Amniotic epithelial cell (primary cell): ENCODE measurements at places on chromosomes 12 and 14.

- DNase-seq: no peak
Measured at GRCh38 chr12:110203546-110203945, 77.5 kb upstream of the ATP2A2 start.

- DNase-seq: no peak
Measured at GRCh38 chr12:18242380-18243089, 18.8 kb upstream of the PIK3C2G start.

- DNase-seq: peak; percentile 80
Measured at GRCh38 chr14:54366736-54367735, 29.8 kb upstream of the CDKN3 start.

- DNase-seq: no peak
Measured at GRCh38 chr14:92692822-92693226, 55.6 kb downstream of the LGMN start.

DNA sequence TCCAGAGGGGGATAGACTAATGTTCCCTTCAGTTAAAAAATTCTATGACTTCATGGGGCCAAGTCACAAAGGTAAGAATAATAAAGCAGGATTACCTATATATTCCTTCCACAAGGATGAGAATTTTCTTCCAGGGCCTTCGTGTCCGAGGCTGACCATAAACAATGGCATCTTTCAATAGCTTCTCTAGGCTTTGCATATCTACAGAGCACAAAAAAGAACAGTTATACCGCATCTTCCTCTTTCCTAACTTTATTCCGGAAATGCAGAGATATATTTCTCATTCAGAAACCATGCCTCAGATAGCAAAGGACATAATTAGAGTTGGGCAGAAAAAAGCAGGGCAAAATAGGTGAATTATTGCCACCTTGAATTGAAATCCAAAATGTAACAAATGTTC lies 58.3 kb upstream of the ISM2 start:
- DNase-seq: no peak

DNA sequence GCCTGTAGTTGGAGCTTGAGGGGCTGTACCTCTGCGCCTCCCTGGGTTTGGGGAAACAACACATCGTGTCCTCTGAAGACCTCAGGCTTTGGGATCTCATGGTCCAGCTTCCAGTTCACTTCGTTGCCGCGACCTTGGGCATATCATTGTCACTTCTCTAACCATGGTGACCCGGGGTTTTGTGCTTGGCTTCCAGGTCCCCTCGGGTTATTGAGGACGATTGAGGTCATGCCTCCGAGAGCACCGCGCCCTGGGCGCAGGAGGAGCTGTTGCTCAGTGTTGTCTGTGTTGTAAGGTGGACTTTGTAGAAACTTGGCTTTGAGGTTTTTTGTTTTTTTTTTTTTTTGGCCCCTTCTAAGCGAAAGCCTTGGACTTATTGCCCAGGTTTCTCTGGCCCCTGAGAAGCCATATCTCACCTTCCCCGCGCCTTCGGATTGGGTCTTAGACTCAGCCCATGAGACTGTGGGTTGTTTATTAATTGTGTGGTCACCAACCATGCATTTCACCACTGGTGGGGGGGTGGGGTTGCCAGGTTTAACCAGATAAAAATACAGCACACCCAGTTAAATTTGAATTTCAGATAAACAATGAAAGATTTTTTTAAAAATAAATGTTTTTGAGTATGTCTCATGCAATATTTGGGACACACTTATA lies 2.6 kb downstream of the BCL7A start:
- peak; percentile 69 for DNase-seq

- no peak for DNase-seq
Measured at GRCh38 chr14:88075269-88075981, 70.5 kb downstream of the GPR65 start.

DNA sequence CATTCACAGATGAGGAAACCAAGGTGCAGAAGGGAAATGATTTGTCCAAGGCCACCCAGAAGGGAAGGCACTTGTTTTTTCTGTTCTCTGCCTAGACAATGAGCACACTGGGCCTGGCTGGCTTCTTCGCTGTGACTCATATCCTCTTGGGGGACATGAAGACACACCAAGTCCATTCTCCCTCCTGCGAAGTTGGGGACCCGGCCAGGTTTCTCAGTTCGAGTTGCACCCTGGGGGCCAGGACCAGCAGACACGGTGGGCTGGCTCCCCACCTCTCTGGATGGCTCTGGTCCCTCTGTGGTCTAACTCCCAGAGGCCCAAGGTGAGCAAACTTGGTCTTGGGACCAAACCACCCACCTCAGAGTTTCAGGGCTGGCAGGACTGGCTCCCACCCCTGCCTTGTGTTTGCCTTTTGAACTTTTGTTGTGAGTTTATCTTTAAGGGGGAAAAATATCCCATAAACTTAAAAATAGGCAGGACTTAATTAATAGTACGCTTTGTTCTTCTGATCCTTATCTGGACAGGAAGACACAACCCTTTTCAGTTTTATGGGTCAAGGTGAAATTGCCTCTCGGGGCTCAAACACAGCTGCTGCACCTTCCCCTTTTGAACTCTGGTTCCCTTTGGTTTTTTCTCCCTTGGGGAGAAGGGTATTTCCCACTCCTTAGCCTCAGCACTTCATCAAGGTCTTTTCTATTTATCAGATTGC lies 9.0 kb upstream of the MLEC start:
- no peak for DNase-seq

DNA sequence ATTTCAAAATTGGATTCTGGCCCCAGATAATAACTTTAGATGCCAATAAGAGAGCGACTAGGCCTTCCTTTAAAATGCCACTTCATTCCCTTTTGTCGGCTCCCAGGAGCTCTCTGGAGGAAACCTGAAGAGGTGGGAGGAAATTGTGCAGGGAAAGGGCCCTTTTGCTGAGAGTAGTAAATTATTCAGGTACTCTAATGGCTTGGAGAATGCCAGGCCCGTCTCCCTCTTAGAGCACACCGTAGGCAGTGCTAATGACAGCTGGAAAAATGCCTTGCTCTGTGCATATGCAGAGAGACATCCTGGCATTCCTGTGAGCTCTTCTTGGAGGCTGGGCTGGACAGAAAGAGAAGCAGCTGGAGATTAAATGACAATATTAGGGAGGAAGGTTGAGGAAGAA lies 115.0 kb upstream of the RPH3A start:
- no peak for DNase-seq

DNA sequence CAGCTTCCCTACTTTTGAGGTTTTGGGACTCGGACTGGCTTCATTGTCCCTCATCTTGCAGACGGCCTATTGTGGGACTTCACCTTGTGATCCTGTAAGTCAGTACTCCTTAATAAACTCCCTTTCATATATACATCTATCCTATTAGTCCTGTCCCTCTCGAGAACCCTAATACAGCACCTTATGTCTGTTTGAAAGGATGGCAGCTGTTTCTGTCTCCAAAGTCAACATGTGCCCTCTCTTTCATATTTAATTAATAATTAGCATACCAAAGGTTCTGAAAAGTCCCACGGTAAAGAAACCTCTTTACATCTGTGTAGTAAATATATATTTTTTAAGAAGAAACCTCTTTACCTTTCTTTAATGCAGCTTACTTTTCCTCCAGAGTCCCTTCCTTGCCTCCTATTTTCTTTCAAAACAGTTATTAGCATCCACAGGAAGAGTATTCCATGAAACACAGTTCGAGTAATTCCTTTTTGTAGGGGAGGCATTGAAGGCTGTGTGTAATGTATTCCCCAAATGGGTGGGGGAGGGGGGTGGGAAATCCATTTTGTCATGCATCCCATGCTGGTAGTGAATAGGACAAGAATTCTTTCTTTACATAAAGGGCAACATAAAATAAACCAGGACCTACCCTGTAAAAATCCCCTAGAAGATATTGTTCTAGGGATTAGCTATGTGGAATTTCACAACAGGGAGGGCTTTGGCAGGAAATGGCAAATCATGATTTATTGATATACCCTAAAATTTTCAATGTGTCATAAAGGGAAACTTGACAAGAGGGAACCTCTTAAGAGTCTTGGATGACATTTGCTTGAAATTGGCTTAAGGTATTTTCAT lies 241.5 kb downstream of the SUDS3 start:
- DNase-seq: no peak

DNA sequence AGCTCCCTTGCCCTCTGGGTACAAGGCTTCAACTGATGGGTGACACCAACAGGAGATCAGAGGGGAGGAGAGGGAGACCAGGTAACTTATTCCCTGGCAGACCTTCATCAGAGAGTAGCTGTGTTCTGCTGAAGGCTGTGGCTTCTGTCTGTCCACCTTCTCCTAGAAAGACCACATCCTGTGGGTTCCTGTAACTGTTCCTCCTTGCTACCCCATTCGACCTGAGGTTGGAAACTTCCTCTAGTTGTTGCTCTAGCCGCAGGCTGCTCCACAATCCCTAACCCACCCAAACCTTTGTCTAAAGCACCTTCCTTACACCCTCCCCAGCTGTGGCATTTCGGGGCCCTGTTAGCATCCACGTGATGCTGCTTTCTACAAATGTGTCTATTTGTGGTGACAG lies 454.2 kb downstream of the DPF3 start:
- no peak for DNase-seq

- DNase-seq: peak; percentile 52
Measured at GRCh38 chr14:89401241-89401640, 15.8 kb downstream of the FOXN3 start.

- no peak for DNase-seq
Measured at GRCh38 chr12:98354520-98355035, 160.8 kb upstream of the TMPO start.

DNA sequence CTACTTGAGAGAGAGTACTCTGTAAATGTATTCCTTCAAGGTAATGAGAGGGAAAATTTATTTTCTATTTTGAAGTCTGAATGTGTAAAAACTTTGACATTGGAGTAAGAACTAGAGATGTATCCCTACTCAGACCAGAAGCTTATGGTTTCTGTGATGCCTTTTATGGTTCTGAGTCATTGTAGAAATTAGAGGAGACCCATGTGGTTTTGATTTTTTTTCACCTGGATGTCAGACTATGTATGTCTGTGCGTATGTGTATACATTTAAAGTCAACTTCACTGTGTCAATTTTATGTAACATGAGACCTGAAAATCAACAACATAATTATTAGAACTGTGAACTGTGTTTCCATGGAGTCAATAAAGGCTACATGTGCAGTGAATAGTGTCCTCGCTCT lies 302.0 kb downstream of the TRHDE start:
- DNase-seq: no peak

DNA sequence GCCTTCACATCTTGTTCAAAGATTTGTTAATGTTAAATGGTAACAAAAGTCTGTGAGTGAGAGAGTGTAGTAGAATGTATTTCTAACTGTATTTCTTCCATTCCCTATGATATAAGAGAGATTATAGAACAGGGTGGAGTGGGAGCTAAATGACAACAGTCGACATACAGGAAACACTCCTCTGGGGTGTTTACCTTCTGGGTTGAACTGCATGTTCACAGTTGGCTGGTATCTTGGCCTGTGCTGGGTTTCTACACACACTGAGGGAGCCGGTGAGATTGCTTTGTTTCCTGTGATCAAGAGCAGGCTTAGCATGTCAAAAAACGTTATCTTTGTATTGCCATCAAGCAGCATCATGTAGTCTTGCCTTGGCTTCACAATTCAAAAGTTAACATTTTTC lies 274.3 kb upstream of the FAR2 start:
- no peak for DNase-seq

- peak; percentile 53 for DNase-seq
Measured at GRCh38 chr14:77707355-77707723, 484 bp downstream of the ALKBH1 start.

GRCh38 chr12:13583630-13584029 lies 387.1 kb downstream of the EMP1 start:
- no peak for DNase-seq

DNA sequence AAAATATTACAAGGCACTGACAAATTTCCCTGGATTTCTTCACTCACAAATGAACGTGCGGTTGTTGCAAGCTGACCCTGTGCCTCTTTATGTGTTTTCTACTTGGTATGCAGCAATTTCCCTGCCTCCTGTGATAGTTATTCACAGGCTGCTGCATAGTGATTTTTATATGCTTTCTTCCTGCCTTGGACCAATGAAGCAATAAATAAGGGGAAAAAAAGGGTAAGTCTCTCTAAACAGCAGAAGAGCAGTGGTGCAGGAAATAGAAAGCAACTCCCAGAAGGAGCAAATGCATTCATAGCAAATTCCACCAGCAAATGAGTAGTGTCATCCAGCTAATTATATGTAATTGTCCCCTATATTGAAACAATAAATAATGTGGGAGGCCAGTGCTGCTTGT lies 737.9 kb downstream of the GALC start:
- no peak for DNase-seq

DNA sequence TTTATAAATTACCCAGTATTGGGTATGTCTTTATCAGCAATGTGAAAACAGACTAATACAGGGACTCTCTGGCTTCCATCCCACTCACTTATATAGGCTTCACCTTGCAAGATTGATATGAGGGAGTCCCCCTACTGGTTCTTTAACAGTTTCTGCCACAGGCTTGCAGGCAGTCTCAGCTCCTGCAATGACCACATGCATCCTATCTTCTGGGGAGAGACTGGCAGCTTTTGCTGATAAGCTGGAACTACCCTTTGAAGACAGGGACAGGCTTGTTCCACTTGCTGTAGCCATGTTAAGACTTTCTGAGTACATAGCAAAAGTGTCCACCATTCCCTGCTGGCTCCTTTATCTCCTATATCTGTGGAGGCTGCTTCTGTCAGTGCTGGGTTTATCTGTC lies 531.7 kb upstream of the FLRT2 start:
- no peak for DNase-seq

DNA sequence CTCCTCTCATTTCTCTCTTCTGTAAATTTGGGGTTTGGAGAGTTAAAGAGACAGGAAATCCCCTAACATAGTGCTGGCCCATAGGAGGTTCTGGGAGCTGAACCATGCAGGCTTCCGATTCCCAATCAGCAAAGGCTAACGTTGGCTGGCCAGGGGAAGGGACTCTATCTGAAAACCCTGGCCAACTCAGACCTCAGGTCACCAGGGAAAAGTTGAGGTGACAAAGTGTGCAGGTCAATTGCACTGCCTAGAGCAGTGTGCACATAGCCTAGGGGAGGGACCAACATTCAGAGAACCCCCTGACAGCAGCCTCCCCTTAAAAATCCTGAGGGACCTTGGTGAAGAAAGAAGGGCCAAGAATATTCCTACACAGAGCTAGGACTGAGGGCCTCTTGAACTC lies 38.9 kb downstream of the TTC7B start:
- DNase-seq: no peak

GRCh38 chr14:90093942-90094595 lies 32.3 kb downstream of the KCNK13 start:
- peak; percentile 20 for DNase-seq

GRCh38 chr12:15851045-15851620 lies 31.1 kb upstream of the STRAP start:
- no peak for DNase-seq

GRCh38 chr14:100557658-100558057 lies 29.6 kb downstream of the BEGAIN start:
- no peak for DNase-seq
